CD4-positive, alpha-beta T cell (primary cell): ENCODE measurements at places on chromosomes 5 and 9.

DNA sequence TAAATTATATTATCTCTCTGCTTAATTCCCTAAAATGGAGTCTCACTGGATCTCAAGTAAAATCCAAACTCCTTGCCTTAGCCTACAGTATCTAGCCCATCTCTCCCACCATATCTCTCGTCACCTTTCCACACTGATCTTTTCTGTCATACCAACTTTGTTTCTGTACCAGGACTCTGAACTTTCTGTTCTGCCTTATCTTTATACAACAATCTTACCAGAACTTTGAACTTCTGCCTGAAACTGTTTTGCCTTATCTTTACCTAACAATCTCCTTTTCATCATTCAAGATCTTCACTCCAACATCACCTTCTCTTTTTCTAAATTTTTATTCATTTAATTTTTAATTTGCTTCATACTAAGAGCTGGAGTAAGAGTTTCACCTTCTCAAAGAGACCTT, 139.0 kb downstream of the CPLANE1 start:
- DNase-seq, result no peak

DNA sequence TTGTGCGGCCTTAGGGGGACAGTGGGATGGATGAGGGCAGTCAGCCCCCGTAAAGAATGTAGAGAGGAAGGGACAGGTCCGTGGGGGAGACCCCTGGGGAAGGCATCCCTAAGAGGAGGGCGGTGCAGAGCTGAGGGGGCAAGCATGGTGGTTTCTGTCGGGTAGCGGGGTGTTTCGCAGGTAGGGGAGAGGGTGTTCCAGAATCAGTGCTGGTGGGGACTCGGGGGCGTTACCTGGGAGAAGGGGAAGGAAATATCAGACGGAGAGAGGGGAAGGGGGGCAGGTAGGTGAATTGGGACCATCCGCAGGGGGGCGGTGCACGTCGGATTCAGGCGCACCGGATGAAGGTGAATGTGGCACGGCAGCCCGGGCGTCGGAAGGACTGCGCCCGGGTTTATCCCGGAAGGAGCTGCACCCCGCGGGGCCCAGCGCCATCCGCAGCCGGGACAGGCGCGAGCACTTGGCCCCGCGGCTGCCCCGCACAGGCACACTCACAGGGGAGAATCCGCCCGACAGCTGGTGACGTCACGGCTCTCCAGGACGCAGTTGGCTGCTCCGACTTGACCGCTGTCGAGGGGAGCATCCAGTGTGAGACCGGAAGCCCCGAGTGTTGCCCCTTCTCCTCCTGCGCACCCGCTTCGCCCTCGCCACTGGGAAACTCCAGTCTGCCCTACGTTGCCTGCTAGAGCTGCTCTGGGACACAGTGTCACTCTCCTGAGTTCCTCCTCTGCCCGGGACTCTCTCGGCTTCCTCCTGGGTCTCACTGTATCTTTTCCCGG, 1.3 kb downstream of the CD72 start:
- peak; percentile 59 for DNase-seq

DNA sequence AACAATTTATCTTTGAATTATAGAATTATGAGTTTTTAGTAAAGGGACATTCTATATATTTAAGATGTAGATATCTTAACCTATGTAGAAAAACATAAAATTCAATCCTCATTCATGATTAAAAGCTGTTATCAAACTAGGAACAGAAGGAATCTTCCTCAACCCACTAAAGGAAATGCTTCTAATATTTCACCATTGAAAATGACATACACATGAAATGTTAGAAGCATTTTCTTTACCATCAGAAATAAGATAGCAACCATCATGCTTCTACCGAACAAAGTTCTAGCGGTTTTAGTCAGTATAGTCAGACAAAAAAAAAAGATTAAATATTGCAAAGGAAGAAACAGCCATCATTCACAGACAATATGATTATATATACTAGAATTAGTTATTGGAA, 32.2 kb downstream of the SHOC1 start:
- DNase-seq, result no peak

- DNase-seq, result no peak
Observed at GRCh38 chr5:35640623-35641022, 23.0 kb downstream of the SPEF2 start.

DNA sequence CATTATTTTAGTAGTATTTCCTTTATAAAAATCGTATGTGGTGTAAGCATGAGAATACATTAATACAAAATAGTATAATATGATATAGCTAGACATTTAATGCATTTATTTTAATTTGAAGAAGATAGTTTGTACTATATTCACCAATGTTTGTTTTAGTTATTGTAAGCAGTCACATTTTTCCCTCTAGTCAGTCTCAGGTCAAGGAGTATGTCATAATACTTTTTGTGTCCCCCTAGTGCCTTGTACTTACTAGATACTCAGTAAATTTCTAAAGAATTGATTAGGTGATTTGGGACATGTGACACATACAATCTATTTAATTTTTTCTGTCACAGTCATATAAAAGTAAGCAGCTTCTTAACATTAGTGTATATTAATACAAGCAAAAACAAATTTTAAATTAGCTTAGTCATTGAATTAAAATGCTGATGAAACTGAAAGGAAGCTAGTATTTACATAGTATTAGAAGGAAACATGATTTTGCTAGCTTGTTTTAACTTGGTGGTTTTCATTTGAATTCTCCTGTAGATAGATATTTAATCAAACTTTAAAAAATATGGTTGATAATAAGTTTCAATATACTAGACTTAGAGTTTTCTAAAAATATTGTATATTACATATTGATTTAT, 242.2 kb downstream of the FER start:
- DNase-seq, result no peak

- no peak for DNase-seq
Observed at GRCh38 chr5:101435768-101436167, 532.7 kb upstream of the ST8SIA4 start.

- no peak for DNase-seq
Observed at GRCh38 chr9:31302620-31303418, 1081.6 kb upstream of the ACO1 start.

DNA sequence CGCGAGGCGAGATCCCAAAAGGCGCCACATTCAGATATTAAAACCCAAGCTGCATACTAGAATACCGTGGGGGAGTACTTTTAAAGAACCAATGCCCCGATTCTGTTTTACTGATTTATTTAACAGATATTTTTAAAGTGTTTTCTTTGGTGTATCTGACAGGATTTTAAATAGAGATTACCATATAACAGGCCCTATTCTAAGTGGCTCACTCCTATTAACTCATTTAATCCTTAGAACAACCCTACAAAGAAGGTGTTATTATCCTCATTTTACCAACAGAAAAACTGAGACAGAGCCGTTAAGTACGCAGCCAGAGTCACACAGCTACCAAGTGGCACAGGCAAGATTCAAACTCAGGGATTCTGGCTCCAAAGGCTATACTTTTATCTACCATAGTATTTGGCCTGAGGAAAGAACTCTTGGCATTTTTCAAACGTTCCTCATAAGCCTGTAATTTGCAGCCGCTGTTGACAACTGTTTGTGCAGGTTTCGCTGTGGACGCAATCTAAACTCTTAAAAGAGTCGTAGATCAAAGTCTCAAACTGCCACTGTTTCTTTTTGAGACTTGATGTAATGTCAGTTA, 550 bp upstream of the TMEM245 start:
- DNase-seq, result no peak

DNA sequence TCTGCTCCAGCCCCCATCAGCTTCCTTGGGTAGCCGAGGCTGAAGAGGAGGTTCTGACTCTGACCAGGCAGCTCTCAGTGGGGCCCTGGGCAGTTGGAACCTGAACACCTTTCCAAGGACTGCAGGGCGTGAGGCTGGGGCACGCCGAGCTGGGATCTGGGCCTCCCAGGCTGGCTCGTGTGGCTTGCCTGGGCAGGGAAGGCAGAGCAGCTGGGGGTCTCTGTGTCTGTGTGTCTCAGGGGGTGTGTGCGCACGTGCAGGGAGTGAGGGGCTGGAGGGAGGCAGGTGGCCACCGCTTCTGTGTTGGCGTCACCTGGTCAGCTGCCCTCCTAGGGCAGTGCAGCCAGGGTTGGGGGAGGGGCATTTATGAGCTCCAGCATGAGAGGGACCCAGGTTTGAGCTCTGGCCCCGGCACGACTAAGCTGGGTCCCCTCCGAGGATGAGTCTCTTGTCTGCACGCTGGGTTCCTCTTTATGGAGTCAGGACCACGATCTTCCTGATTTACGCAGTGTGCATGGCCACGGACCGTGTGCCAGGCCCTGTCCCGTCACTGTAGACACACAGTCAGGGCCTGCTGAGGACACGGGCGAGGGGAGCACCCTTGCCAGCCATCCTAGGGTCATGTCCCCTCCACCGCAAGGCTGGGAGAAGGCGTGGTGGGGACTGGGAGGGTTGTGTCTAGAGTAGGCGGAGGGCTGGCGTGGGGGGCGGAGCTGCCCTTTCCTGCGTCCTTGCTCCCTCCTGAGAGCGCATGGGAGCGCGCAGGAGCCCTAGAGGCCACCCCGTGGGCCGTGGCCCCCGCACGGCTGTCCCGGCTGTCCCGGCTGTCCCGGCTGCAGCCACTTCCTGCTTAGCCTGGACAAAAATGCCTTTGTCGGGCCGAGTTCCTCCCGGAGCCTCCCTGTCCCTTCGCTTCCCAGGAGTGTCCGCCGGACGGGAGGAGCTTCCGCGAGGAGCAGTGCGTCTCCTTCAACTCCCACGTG, 4.6 kb downstream of the ADAMTSL2 start:
- DNase-seq, result no peak
